Stimulated activated CD4-positive, alpha-beta T cell treated with anti-CD3 and anti-CD28 coated beads, Interleukin-2, amount 100 ng/mL, for 24 hours (primary cell): ENCODE measurements at places on chromosomes 7 and 10.

DNA sequence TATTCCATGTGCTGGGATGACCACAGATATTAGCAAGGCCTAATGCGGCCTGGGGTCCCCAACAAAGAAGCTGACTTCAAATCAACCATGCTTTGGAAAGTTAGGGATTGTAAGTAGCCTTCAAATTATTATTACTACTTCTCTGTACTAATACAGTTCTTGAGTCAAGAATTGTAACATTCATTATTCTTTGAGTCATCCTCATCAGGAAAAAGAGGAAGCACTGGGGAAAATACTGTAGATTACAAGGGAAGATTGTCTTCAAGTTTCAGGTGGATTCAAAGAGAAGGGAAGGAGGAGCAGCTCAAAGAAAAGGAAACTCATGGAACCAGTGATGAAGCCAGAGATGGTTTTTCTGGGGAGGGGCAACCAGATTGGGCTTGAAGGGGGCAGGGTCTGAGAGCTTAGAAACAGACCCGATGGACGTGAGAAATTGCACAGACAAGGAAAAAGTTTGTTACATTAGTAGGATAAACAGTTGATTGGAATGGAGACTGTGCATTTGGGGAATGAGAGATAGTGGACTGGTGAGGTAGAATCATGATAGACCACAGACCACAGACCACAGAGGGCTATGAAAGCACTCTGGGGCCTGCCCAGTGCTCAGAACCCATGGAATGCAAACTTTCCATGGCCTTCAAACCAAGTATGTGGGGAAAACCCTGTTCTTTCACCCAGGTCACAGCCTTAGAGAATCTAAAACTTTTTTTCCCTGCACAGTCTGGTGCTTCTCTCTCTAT, 209.9 kb downstream of the ZNF365 start:
- DNase-seq, result no peak

DNA sequence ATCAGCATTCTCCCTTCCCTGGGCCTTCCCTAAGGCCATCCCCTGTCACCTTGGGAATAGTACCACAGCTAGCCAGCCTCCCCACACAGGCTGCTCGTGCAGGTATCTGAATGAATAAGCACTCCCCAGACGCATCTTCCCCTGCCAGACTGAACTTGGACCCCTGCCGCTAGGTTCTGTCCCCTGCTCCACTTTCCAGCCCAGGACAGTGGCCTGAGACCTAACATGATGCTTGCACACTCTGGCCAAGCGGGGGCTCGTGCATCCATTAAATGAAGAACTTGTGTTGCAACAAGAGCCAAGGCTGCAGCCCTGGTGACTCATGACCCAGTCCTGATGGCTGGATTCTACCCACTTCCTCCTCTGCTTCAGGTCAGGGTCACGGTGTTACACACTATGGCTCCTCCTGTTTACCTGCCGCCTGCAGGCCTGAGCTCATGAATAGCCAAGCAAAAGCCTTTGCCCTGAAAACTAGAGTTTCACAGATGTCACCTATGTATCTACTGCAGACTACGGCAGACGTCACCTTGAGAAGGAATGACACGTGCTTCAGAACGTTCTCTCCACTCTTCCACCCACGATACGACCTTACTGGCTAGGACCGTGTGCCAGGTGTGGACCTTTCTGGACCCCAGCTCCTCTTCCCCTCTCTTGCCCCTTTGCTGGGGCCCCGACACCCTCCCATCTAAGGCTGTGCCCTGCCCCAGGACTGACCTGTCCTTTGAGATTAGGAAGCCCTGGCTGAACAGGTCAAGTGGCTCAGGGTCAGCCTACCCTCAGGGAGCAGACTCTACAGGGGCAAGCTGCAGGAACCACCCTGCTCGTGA, 6.5 kb downstream of the ASB13 start:
- DNase-seq, result no peak

DNA sequence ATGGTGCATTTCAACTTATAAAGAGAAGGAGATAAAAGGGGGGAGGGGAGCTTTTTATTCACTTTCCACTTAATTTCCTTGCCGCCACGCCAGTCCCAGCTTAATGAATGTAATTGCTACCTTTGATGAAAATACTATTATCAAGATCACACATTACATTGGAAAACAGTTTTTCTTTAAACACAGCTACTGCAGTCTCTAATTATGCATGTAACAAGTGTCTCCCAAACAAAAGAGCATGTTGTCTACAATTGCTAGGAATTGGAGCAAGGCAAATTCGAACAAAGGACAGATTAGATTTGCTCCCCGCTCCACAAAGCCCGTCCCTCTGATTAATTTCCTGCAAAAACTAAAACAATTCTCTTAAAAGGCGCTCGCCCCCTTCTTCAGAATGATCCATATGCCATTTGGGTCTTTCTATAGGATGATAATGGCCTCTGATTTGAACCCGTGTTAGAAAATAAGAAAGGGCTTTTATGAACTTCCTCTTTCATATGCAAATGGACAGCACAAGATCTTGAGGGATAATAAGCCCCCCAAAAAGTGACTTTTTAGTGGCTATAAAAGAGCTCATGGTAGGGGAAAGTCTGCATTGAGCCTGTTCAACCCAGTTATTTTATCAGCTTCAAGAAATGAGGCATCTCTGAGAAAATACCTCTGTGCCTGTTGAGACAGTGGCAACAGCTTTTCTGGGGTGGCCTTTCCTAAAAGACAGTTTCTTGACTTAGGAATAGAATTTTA, 60.6 kb downstream of the ACADSB start:
- DNase-seq, result no peak

GRCh38 chr7:102944241-102944640, 31.4 kb downstream of the LRRC17 start:
- no peak for DNase-seq

- DNase-seq, result no peak
Measured at GRCh38 chr10:75772153-75772887, 340.9 kb downstream of the LRMDA start.

- no peak for DNase-seq
Measured at GRCh38 chr7:30934225-30934624, 22.6 kb downstream of the AQP1 start.

GRCh38 chr10:93945819-93946218, 47.9 kb upstream of the PLCE1 start:
- DNase-seq, result no peak

- no peak for DNase-seq
Measured at GRCh38 chr7:70694971-70695794, 436.8 kb upstream of the GALNT17 start.

DNA sequence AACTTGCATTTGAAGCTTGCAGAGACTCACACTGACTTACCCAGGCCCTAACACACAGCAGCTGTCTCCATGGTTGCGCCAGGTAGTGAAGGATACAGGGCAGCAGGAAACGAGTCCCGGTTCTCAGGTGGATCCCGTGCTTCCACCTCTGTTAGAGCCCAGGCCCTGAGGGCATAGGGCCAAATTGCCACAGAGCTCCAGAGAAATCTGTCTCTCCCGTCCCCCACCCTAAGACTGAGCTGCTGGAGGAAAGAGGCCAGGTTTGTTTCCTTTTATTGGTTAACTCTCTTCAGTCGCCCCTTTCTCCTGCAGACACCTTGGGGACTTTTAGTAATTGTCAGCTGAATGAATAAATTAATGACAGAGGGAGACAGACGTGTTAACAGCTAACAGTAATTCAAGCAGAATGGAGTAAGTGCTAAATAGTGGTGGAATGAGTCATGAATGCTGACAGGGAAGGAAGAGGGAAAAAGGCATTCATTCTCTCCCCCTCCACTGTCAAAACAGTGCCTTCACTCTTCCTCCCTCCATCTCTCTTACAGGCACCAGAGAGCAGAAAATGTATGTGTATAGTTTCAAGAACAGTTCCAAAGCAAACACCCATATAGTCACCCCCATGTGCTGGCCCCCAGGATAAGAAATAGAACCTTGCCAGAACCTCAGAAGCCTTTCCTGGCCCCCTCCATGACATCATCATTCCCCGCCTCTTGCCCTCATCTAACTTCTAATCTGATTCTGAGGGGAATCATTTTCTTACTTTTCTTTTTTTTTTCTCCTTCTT, 16.8 kb upstream of the DLG5 start:
- DNase-seq, result no peak

GRCh38 chr10:78288663-78289062, 255.0 kb downstream of the RPS24 start:
- DNase-seq, result no peak

DNA sequence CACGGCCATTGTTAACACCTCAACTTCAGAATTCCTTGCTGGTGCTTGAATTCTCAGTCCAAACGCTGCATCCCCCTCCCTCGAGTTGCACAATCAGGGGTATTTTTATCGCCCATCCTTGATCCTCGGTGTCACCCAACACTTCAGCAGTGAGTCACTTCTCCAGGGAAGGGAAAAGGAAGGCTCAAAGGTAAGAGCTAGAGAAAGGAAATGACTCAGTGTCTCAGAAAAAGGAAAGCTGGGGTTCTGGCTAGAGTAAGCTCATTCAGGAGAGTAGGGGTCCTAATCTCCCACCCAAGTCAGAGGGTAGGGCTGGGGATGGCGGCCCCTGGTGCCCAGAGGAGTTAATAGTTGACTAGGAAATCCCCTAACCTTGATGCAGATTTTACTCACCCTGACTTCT, 39.8 kb upstream of the TRIM8 start:
- DNase-seq, result no peak

DNA sequence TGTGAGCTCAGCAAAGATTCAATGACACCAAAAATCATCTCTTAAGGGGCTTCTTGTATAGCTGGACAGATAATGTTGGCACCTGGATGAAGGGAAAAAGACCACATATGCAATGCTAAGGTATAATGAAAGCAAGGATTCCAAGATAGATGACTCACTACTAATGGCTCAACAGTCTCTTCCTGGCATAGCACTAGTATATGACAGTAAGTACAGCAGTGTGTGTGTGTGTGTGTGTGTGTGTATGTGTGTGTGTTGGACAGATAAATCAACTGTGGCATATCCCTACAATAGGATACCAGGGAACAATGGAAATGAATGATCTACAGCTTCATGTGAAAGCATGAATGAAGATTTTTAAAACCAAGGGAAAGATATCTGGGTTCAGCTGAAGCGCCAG, 257.1 kb downstream of the SFMBT2 start:
- DNase-seq, result no peak

DNA sequence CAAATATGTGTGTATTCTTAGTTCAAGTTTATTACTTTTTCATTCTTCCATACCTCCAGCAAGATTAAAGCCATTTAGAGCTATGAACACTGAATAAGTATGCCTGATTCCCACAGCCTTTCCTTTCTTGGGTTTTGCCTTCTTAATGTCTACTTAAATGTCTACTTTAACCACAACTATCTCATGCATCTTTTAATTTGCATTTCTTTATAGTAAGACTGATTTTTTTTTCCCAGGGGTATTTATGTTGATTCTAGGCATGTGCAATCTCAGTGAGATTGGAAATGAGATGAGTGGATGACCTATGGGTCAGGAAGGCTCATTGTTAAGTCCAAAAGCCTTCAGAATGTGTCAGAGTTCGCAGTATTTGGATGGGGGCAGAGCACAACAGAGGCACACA, 3.6 kb downstream of the PCBD1 start:
- no peak for DNase-seq

- DNase-seq, result no peak
Measured at GRCh38 chr7:149552799-149553198, 55.2 kb upstream of the ZNF746 start.

DNA sequence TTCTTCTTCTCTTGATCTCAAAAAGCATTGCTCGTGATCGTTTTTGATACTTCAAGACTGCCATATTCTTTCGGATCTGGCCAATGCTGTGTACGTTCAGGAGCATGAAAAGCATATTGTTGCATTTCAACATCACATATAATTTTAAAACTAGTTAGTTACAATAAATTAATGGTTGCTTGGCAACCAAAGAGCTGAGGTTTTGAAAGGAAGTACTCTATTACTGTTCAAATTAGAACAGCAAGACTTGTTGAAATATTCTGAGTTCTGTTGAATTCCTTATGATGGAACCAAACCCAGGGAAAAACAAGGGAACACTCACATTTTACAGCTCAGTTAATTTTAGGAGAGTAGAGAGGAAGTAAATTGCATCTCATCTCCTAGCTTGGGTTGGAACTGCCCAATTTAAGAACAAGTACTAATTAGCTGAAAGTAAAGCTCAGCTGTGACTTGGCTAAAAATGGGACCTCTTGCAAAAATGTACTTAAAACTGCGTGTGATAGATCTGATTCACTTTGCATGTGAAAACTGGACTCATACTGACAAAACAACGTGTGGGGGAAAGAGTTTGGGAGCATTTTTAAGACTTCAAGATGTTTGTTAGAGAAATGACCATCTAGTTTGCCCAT, 21.2 kb downstream of the OR9A2 start:
- DNase-seq, result no peak

DNA sequence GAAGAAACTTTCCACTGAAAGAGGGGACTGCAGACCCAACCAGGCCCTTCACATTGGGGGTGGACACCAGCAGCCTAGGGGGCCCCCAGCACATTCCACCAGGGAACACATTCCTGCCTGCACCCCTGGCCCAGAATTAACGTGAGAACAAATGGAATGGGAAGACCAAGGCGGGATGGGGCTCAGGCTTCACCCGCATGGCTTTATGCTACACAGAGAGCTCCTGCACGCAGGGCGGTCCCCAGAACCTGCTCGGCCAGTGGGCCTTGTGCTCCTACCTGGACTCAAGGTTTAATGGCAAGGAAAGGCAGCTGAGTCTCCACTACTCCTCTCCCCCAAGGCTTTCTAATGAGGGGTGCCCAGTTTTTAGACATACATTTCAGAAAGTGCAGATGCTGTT, 146.3 kb upstream of the GPR26 start:
- no peak for DNase-seq

GRCh38 chr7:159008417-159008816, 136.2 kb downstream of the VIPR2 start:
- no peak for DNase-seq

GRCh38 chr7:35553519-35553918, 141.4 kb downstream of the HERPUD2 start:
- DNase-seq, result no peak

DNA sequence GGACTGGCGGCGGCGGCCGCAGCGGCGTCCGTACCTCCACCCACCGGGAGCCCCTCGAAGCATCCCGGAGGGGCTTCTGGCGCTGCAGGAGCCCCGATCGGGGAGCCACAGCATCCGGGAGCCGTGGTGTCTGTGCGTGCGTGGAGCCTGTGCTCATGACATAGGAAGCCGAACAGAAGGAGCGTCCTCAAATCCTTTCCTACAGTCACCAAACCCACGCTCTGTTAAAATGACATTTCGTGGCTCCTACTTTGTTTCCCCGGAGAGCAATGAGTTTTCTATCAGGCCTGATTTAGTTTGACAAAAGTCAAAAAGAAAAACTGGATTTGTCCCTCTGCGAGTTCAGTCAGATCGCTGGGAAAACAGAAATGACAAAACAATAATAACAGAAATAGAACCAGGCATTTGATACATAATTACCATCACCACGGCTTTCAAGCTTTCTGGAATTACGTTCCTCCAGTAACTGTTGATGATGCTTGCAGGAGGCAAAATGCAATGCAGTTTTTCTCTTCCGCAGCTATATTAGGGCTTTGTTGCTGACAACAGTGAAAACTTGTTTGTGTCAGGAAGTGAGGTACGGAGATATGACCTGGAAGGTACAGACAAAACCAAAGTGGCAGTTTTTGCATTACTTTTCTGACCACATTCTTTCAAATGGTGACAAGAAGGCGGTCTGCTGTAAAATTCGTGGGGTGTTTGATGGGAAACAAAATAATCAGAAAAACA, 219.3 kb upstream of the MKLN1 start:
- DNase-seq, result peak; percentile 34
